Neuronal stem cell (in vitro differentiated cells): ENCODE measurements at places on chromosomes 7 and 10.

- no peak for DNase-seq
Observed at GRCh38 chr7:828793-829561, 3.3 kb upstream of the SUN1 start.

GRCh38 chr7:5709347-5709950 is 72.0 kb downstream of the RNF216 start:
- no peak for DNase-seq

DNA sequence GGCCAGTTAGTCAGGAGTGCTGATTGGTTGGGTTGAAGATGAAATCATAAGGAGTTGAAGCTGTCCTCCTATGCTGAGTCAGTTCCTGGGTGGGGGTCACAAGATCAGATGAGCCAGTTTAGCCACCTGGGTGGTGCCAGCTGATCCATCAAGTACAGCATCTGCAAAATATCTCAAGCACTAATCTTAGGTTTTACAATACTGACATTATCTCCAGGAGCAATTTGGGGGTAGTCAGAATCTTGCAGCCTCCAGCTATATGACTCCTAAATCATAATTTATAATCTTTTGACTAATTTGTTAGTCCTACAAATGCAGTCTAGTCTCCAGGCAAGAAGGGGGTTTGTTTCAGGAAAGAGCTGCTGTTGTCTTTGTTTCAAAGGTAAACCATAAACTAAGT is 184.1 kb upstream of the STK17A start:
- DNase-seq: no peak

- DNase-seq: no peak
Observed at GRCh38 chr7:137009404-137009803, 141.0 kb downstream of the CHRM2 start.

- no peak for DNase-seq
Observed at GRCh38 chr7:7681936-7682329, 36.5 kb downstream of the RPA3 start.
